AG10803 (cell line): ENCODE measurements at places on chromosomes 1 and 21.

- peak; percentile 88 for DNase-seq
These were observed 45.0 kb downstream of the KCNJ6 start for GRCh38 chr21:37871121-37871862.

GRCh38 chr1:69221524-69221923, 346.2 kb upstream of the LRRC7 start:
- DNase-seq = no peak

GRCh38 chr1:59432531-59433439, 135.9 kb downstream of the FGGY start:
- DNase-seq = no peak

DNA sequence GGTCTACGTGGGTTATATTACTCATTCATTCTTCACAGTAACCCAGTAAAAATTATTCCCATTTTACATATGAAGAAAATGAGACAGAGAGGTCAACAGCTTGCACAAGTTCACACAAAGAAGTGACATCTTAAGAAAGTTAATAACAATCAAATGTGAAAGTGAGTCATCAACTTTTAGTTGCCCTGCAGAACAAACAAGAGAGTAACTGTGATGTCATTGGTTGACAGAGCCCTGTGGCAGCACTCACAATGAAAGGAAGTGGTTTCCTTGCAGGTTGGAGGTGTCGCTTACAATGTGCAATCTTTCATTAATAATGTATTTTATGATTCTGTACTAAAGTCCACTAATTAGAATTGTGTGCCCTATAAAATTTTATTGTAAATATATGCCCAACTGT, 369.6 kb downstream of the RYR2 start:
- no peak for DNase-seq

DNA sequence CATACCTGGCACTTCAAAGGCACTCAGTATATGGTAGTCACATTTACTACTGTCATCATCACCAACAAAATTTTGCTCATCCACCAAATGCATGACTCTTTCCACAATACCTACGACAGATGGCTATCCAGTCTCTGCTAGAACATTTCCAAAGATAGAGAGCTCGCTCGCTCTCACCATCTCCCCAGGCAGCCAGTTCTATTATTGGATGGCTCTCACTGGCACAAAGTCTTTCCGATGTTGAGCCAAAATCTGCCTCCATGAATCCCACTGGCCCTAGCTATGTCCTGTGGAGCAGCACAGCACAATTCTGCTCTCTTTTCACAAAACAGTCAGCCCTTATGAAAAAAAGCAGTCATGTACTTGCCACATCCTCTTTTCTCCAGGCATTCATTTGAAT, 102.1 kb downstream of the DAB1 start:
- DNase-seq = no peak

DNA sequence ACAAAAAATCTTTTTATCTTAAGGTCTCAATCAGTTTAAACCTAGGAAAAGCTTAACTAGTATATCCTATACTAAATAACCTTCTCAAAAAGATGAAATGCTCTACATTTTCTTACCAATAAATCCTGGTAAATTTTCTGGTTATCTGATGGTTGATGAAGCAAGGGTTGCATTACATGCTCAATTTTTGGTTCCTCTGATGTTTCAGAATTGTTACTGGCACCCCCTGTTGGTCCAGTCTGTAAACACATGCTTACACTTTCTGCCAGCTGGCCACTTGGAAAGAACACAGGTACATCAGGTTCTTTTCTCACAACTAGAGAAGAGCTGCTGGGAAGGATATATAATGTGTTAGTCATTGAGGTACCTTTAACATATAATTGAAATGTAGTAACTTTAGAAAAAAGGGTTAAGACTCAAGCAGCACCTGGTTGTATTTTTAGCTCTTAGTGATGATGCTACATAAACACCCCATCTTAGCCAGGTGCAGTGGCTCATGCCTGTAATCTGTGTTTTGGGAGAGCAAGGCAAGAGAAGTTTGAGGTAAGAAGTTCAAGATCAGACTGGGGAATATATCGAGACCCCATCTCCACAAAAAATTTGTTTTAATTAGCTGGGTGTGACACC, 30.9 kb upstream of the TAL1 start:
- DNase-seq = peak; percentile 36

- no peak for DNase-seq
These were observed 5.1 kb downstream of the KRTAP22-1 start for GRCh38 chr21:30605968-30606367.

DNA sequence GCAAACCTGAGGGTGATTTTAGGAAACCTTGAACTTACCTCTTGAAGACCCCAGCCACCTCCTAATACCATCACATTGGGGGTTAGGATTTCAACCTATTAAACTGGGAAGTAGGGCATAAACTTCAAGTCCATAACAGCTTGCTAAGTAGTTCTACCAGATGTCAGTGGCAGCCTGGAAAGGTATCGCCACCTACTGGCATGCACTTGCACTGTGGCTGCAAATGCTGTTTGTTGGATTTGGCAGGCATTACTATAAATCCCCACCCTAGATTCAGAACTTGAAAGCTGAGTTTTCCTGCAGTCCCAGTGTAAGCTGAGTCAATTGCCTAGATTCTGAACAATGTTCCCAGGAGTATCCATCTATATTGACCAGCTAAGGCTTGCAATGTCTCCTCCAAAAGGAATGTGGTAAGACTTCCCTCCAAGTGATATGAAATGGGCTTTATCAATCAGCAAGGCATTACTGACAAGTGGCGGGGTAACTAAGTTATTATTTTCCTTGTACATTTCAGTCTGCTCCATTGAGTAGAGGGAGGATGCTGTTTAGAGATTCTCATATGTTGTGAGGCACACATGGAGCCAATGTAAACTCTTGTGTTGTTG, 474.5 kb downstream of the PTPRC start:
- DNase-seq = peak; percentile 67

DNA sequence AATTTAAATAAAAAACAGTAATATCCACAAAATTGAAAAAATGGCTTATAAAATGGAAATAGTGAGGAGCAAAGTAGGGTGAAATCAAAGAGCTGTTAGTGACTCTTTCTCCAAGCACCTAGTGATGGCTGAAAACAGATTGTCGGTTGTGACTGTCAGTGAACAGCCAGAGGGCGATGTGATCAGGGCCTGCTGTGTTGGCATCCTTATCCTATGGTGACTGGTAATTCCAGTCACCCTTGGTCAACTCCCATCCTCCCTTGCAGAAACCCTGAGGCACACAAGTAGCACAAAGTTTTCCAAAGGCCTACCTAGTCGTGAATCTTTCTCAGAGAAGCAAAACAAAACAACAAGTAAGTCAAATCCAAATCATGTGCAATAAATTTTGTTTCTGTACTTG, 599.8 kb upstream of the CXADR start:
- no peak for DNase-seq

DNA sequence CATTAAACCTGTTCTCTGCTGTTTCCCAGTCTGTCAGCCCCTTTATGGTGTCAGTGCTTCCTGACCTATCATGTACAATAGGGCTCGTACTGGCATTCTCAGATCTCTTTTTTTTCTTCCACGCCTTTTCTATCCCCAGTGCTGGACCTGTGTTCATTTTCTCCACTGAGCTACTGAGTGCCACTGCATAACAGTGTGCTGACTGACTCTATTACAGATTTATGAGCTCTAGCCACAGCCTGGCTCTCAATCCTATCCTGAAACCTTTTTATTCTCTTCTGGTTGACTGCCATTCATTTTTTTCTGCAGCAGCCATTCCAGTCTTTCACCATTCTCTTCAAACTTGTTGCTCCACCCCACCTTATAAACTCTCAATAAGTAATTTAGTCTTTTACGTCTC, 59.6 kb upstream of the MACF1 start:
- DNase-seq = peak; percentile 52

DNA sequence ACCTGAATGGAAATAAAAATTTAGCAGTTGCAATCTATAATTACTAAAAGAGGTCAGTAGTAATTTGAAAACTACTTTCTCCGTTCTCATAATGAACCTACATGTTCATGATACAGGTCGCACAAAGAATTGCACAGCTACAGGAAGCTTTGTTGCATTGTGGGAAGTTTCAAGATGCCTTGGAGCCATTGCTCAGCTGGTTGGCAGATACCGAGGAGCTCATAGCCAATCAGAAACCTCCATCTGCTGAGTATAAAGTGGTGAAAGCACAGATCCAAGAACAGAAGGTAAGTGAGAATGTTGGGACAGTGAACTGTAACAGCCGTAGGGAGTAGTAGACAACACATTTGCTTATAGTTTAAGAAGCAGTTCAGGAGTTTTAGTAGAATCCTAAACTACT, 68.8 kb upstream of the BMP8A start:
- no peak for DNase-seq

GRCh38 chr21:35014302-35015041, 34.6 kb downstream of the RUNX1 start:
- DNase-seq = no peak

DNA sequence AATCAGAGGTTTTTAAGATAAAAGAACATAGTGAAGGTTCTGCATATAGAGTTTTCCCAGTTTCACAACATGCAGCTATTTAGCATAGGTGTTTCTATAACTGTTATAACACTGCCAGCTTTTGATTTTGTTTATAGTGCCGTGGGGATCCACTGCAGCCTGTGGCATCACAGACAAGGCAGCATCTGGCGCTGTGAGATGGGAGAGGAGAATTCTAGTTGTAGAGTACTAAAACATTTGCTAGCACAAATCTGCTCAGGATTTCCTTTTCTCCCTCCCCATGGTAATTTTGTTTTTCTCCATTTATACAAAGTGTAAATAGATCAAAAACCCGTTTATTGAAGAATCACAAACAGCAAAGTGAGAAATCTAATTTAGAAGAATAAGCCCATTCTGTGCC, 482.8 kb upstream of the NCAM2 start:
- no peak for DNase-seq
